Stimulated activated CD8-positive, alpha-beta memory T cell treated with anti-CD3 and anti-CD28 coated beads, Interleukin-4, amount 100 ng/mL, for 4 hours (primary cell): ENCODE measurements at places on chromosomes 2 and 18.

DNA sequence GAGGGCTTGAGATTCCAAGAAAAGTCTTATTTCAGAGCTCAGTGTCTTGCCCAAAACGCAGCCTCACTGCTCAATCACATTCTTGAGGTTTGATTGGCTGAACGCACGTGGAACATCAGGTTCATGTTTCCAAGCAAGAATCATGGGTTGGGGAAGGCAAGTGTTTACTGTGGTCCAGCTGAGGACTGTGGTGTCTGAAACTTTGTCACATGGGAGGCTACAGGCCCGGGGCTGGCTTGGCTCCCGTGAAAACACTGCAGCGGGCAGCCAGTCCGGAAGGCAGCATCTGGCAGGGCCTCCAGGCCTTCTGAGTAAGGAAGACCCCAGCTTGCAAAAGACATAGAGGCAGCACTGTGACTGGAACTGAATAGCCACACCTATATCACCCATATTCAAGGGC, 84.7 kb downstream of the POLR1A start:
- no peak for DNase-seq

DNA sequence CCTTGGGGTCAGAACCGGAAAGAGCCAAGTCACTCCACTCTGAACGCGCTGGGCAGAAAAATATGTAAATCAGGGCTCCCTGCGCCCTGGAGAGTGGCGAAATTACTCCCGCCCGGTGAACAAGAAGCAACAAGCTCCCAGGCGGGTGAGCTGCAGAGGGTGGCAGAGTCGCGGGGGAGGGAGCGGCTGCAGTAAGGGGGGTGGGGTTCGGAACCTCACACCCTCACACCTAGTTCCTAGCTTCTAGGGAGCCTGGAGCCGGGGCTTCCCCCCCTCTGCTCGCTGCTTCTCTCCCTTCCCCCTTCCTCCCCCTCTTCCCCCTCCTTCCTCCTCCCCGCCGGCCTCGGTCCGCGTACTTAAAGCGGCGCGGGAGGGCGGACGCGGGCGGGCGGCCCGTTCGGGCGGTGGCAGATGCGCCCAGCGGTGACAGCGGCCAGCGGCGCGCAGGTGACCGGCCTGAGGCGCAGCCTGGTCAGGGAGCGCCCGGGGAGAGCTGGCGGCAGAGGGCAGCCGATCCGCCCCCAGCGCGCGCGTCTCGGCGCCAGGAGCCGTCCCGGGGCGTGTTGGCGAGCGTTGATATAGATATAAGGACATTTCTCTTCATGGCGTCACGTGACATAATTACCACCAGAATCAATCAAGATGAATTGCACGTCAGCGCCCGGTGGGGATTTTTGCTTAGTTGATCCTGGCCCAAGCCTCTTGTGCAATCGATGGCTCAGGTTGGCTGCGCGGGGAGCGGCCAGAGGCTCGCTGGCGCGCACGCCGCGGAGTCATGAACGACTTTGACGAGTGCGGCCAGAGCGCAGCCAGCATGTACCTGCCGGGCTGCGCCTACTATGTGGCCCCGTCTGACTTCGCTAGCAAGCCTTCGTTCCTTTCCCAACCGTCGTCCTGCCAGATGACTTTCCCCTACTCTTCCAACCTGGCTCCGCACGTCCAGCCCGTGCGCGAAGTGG, at the start of gene HOXD11:
Gene HOXD11 (plus strand): TSS at position 700 of the 959 bp plus-strand sequence. CDS start 76 bp downstream, at position 776.
- no peak for DNase-seq

DNA sequence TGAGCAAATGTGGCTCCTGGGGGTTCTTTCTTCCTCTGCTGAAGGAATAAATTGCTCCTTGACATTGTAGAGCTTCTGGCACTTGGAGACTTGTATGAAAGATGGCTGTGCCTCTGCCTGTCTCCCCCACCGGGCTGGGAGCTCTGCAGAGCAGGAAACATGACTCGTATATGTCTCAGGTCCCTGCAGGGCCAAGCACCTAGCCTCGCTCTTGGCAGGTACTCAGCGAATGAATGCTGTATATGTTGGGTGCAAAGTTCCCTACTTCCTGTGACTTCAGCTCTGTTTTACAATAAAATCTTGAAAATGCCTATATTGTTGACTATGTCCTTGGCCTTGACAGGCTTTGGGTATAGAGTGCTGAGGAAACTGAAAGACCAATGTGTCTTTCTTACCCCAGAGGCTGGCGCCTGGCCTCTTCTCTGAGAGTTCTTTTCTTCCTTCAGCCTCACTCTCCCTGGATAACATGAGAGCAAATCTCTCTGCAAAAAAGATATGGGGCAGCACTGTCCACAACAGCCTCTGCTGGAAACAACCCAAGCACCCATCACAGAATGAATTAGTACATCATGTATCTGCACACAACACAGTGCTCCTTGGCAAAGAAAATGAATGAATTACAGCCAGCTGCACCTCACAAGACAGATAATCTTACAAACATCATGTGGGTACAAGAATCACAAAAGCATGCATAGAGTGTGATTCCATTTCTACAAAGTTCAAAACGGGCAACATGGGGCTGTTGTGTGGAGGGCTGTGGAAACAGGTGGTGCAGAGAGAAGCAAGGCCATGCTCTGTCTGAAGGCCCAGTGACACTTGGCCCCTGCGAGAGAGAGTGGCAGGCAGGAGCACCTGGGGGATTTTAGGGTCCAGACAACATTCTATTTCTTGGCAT, 6.6 kb downstream of the IL1RN start:
- no peak for DNase-seq

- DNase-seq = no peak
Observed at GRCh38 chr2:96374211-96374951, 38.8 kb downstream of the NCAPH start.
